ENCODE measurements at places on chromosomes 16 and 17.

DNA sequence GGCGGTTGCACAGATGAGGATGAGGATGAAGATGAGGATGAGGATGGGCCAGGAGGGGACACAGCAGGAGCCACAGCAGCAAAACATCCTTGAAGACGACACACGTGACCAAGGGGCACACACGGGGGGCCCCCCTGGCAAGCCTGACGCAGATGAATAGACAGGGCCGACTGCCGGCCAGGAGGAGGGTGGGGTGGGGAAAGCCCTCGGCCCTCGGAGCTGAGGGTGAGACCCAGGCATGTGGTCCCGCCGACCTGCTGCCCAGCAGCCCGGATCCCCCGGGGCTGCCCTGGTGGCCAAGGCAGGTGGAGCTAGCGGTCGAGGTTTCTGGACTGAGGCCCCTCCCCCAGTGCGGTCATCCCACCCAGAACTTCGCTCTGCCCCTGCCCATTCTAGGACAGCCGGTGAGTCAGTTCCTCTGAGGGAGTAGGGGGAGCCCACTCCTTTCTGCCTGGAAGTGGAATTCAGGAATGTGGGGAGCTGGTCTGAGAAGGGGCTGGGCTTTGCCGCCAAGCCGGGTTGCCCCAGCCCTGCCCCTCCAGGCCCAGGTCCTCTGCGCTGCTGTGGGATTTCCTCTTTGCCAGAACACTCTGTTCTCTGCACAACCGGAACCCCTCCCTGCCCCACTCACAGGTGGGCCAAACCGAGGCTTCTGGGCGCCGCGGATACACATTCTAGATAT, 9.9 kb downstream of the CYGB start:
- DNase-seq, result peak; percentile 64
- no peaks in the 10 kb centered on the region for H3K36me3 ChIP-seq
- peak overlapping the region; percentile 65 for H3K27ac ChIP-seq

- no peak overlapping the region for H3K4me3 ChIP-seq
- H3K27ac ChIP-seq, result no peak overlapping the region
- H3K36me3 ChIP-seq, result no peaks in the 10 kb centered on the region
- no peaks in the 10 kb centered on the region for H3K4me1 ChIP-seq
Measured at GRCh38 chr16:23225634-23226033, 43.1 kb downstream of the SCNN1G start.

DNA sequence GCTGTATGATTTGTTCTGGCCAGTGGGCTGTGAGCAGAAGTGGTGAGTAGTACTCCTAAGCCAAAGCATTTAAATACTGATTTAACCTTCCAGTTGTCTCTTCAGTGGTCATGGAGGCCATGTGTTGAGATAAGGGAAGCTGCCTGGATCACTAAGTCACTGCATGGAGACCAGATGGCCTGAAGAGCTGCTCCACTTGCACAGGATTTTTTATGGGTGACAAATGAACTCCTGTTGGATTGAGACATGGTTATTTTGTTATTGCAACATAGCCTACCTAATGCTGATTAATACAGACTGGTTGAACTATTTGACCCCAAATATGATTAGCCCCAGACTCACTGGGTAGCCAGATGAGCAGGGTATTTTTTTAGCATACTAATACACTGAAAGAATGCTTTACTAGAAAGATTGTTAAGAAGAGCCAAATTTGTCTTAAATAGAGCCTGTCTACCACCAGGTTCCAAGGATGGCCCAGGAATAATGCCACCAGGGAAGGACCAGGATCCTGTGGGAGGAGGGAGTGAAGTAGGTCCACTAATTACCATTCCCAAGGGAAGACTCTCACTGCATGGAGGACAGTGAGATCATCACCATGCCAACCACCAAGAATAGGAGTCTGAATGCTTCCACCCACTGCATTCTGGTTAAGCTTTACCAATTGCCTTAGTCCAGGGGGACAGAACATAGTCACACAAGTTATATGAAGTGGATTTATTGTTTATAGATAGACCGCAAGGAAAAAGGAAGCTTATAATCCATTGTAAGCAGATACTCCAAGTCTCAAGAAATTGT, 187.4 kb upstream of the IRX6 start:
- no peaks in the 10 kb centered on the region for H3K4me1 ChIP-seq
- H3K27ac ChIP-seq, result no peak overlapping the region
- no peak for DNase-seq
- H3K4me3 ChIP-seq, result no peak overlapping the region

GRCh38 chr16:75491876-75492275, 3.4 kb downstream of the CHST6 start:
- H3K27me3 ChIP-seq, result peaks cover 11% of the 10 kb centered on the region
- H3K27ac ChIP-seq, result no peak overlapping the region
- H3K4me1 ChIP-seq, result peaks cover 16% of the 10 kb centered on the region
- no peak overlapping the region for H3K4me3 ChIP-seq
- H3K36me3 ChIP-seq, result no peaks in the 10 kb centered on the region
- no peak for DNase-seq

DNA sequence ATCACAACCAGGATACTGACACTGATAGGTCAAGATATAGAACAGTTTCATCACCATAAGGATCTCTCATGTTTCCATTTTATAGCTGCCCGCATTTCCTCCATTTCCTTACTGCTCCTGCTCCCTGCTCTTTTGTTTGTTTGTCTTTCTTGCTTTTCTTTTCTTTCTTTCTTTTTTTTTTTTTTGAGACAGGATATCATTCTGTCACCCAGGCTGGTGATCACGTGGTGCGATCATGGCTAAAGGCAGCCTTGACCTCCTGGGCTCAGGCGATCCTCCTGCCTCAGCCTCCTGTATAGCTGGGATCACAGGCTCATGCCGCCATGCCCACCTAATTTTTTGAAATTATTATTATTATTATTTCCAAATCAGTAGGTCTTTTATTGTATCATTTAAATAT, 31.7 kb downstream of the PRAC1 start:
- H3K27me3 ChIP-seq, result peaks cover 51% of the 10 kb centered on the region
- no peaks in the 10 kb centered on the region for H3K4me1 ChIP-seq
- DNase-seq, result no peak
- H3K4me3 ChIP-seq, result no peak overlapping the region
- no peak overlapping the region for H3K27ac ChIP-seq
- H3K36me3 ChIP-seq, result peaks cover 4% of the 10 kb centered on the region

DNA sequence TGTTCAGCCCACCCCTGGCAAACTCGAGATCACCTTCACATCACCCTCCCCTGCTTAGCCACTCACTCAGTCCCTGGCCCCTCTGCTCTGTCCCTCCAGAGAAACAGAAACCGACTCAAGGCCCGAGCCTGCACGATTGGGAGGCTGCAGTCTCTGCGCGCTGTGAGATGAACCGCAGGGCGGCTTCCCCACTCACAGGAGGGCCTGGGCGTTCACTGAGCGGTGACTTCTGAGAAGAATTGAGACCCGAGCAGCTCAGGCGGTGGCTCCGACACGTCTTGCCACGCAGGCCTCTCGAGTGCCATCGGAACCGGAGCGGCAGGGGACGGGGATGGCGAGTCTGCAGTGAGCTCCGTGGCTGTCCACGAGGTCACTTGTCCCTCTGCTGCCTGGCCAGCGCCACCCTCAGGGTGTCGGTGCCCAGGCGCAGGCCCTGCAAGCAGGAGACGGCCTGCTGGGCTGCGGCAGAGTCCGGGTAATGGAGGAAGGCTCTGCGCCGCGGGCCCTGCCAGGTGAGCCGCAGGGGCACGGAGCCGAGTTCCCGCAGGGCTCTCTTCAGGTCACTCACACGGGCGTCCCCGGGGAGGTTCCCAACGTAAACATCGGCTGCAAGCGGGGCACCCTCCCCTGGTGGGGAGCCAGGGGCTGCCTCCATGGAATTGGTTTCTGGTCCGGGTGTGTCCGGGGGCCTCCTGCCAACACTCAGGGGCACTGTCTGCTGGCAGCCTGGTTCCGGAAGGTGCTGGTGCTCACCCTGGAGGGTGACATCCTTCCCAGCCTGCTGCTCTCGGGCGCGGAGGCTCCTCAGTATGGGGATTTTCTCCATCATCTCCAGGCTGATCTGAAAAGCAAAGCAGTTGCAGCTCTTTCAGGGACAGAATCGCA, 21.6 kb downstream of the FOXF1 start:
- DNase-seq, result no peak
- no peak overlapping the region for H3K27ac ChIP-seq
- H3K36me3 ChIP-seq, result peaks cover 38% of the 10 kb centered on the region
- no peak overlapping the region for H3K4me3 ChIP-seq
- no peaks in the 10 kb centered on the region for H3K4me1 ChIP-seq
- H3K27me3 ChIP-seq, result no peaks in the 10 kb centered on the region

DNA sequence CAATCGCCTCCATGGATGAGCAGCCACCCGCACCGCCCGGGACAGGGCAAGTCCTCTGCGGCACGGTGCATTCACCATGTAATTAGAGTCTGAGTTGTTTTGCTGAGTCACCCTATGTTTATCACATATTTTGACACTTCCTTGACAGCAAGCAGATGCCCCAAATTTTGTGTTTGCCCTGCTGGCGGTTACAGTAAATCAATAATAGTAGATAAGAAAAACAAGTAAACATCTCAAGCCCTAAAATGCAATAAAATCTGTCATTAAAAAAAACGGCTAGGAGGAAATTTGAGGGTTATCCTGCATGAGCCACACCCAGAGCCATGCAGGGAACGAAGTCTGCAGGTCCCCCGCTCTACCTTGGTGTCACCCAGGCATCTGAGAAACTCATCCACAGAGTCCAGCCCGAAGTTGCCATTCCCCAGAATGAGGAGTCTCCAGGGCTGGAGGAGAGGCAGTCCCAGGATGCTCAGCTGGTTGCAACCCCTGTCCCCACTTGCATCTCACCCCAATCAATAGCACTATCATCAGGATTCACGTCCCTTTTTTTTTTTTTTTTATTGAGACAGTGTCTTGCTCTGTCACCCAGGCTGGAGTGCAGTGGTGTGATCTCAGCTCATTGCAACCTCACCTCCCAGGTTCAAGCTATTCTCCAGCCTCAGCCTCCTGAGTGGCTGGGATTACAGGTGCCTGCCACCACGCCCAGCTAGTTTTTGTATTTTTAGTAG, 16.5 kb upstream of the ST6GALNAC1 start:
- H3K4me1 ChIP-seq, result peaks cover 14% of the 10 kb centered on the region
- no peak overlapping the region for H3K4me3 ChIP-seq
- H3K27ac ChIP-seq, result no peak overlapping the region
- no peak for DNase-seq

GRCh38 chr16:48329138-48329537, 56.1 kb downstream of the SIAH1 start:
- no peak overlapping the region for H3K4me3 ChIP-seq
- H3K27ac ChIP-seq, result no peak overlapping the region
- H3K36me3 ChIP-seq, result peaks cover 11% of the 10 kb centered on the region
- H3K4me1 ChIP-seq, result peaks cover 4% of the 10 kb centered on the region
- no peak for DNase-seq

GRCh38 chr17:45092911-45093430, 31.9 kb downstream of the NMT1 start:
- peaks cover 49% of the 10 kb centered on the region for H3K36me3 ChIP-seq
- no peak overlapping the region for H3K4me3 ChIP-seq
- H3K4me1 ChIP-seq, result peaks cover 23% of the 10 kb centered on the region
- DNase-seq, result no peak

DNA sequence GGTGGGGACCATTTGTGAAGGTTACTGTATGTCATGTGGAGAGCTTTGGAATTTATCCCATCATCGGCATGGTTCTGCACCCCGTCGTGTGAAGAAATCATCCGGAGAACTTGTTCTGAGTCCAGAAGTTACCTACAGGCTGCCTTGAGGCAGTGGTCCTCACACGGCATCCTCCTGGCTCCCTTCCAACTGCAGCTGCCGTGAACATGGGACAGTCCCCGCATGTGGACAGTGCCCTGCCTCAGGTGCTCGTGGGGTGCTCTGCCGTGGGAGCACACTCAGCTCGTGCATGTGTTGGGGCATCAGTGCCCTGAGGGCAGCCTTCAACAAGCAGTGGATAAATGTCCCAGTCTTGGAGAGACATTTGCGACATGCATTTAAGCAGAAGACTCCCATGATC, 188.7 kb downstream of the KATNIP start:
- no peaks in the 10 kb centered on the region for H3K27me3 ChIP-seq
- H3K27ac ChIP-seq, result no peak overlapping the region
- H3K4me3 ChIP-seq, result no peak overlapping the region
- no peaks in the 10 kb centered on the region for H3K4me1 ChIP-seq
- H3K36me3 ChIP-seq, result peaks cover 35% of the 10 kb centered on the region
- DNase-seq, result no peak

- H3K4me1 ChIP-seq, result peaks cover 15% of the 10 kb centered on the region
- H3K36me3 ChIP-seq, result peaks cover 78% of the 10 kb centered on the region
- H3K4me3 ChIP-seq, result no peak overlapping the region
- H3K27me3 ChIP-seq, result no peaks in the 10 kb centered on the region
- H3K27ac ChIP-seq, result no peak overlapping the region
Measured at GRCh38 chr16:11038777-11039176, 94.4 kb downstream of the CLEC16A start.

GRCh38 chr17:35804658-35805192, 4.6 kb upstream of the TAF15 start:
- no peak overlapping the region for H3K4me3 ChIP-seq
- no peaks in the 10 kb centered on the region for H3K27me3 ChIP-seq
- H3K27ac ChIP-seq, result no peak overlapping the region
- H3K36me3 ChIP-seq, result peaks cover 2% of the 10 kb centered on the region

GRCh38 chr16:75197522-75198134, 9.3 kb downstream of the CTRB2 start:
- peaks cover 10% of the 10 kb centered on the region for H3K4me1 ChIP-seq
- DNase-seq, result no peak
- no peak overlapping the region for H3K4me3 ChIP-seq
- no peak overlapping the region for H3K27ac ChIP-seq
- H3K27me3 ChIP-seq, result peaks cover 81% of the 10 kb centered on the region

DNA sequence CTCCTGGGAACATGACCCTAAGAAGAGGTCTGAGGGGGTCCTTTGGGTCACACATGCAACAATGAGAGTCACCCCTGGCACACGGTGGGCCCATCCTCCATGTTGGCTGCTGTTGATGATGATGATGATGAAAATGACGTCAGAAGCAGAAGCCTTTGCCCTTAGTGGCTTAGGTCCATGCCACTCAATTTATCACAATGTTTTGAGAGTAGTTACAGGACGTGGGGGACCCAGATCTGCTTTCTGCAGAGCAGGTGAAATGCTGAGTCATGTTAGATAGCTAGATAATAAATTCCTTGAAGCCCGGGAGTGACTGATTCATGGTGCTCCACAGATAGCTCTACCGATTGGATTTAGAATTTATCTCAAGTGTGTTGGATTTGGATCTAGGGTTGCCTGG, 53.9 kb downstream of the VPS35L start:
- H3K36me3 ChIP-seq, result peaks cover 70% of the 10 kb centered on the region
- no peaks in the 10 kb centered on the region for H3K27me3 ChIP-seq
- DNase-seq, result no peak
- no peaks in the 10 kb centered on the region for H3K4me1 ChIP-seq

- no peak overlapping the region for H3K4me3 ChIP-seq
- H3K27me3 ChIP-seq, result no peaks in the 10 kb centered on the region
- H3K36me3 ChIP-seq, result no peaks in the 10 kb centered on the region
- no peak for DNase-seq
Measured at GRCh38 chr16:56332464-56333079, 92.8 kb downstream of the AMFR start.

- no peak for DNase-seq
- no peak overlapping the region for H3K4me3 ChIP-seq
- peaks cover 21% of the 10 kb centered on the region for H3K4me1 ChIP-seq
Measured at GRCh38 chr16:11955713-11956123, 9.3 kb upstream of the TNFRSF17 start.

All from stimulated activated naive B cell treated with anti-CD40 and anti-IgM and Interleukin-4, amounts not matched to agents 10 μg/mL and 1 μg/mL and 100 μg/mL, for 72 hours (primary cell).